ENCODE measurements at places on chromosomes 1 and 21.

- DNase-seq = no peak
Observed at GRCh38 chr21:15774590-15774989, 44.8 kb downstream of the USP25 start.

DNA sequence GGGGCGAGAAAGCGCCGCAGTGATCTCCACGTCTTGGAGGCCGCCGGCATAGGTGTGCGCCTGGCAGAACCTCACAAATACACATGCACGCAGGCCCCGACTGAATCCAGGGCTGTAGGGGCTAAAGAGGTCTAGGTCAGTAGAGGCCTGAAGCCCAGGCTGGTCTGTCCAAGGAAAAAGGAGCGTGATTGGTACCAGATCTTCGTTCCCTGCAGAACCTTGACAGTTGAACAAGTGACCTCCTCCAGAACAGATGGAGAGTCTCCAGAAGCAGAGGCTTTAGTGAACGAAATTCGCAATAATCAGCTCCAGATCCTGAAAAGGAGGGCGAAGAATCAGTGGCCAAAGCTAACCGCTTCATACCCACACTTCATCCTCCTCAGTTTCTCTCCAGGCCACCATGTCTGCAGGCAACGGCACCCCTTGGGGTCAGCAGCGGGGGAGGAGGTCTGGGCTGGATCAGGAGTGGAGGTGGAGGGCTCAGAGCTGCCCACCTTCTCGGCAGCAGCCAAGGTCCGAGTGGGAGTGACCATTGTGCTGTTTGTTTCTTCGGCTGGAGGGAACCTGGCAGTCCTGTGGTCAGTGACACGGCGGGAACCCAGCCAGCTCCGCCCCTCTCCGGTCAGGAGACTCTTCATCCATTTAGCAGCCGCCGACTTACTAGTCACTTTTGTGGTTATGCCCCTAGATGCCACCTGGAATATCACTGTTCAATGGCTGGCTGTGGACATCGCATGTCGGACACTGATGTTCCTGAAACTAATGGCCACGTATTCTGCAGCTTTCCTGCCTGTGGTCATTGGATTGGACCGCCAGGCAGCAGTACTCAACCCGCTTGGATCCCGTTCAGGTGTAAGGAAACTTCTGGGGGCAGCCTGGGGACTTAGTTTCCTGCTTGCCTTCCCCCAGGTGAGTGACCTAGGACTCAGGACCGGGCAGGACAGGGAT lies 749 bp upstream of the PEX11B start:
- DNase-seq = no peak

DNA sequence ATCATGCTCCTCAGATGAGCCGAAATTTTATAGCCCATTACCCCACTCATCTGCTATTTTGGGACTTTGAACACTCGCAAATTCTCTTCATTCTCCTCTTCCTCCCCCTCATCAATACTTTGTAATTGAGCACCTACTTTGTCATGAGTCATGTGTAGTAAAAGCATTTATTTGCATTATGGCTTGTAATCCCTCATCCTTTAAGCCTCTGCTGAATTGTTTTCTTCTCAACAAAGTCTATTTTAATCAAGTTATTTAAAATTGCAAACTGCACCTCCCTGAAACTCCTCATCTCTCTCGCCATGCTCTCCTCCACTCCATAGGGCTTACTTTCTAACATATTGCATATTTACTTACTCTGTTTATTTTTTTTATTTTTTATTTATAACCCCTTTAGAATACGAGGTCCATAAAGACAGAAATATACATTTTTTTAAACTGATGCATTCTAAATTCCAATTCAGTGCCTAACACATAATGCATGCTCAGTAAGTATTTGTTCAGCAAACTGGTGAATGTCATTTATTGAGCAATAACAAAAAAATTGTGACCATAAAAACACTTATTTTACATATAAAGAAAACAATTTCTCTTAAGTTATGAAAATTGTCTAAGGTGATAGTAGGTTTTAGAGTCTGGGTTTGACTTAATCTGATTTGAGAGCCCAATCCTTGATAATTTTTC lies 161.7 kb downstream of the FASLG start:
- DNase-seq = no peak

DNA sequence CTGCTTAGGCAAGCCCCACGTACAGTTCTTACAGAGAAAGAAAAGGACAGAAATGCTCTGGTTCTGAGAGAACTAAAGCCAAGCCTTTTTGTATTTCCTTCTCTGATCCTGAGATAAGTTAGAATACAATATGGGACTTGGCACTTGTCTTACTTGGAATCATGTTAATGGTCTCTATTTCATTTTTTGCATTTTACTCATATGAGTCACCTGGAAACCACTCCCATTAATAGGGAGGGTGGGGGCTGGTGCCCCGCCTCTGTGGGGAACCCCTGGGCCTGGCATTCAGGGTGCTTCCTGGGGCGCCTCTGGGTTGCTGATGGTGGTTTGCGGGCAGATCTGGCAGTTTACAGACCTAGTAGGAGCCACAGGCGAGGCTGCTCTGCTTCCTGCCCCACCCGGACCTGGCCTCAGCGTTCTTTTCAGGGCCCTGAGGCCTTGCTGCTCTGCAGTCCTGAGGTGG lies 26.7 kb downstream of the TSPAN2 start:
- DNase-seq = peak; percentile 83

GRCh38 chr1:12658531-12659453 lies 14.9 kb downstream of the AADACL4 start:
- peak; percentile 49 for DNase-seq

- DNase-seq = no peak
Observed at GRCh38 chr1:41314376-41315145, 46.7 kb upstream of the FOXO6 start.

DNA sequence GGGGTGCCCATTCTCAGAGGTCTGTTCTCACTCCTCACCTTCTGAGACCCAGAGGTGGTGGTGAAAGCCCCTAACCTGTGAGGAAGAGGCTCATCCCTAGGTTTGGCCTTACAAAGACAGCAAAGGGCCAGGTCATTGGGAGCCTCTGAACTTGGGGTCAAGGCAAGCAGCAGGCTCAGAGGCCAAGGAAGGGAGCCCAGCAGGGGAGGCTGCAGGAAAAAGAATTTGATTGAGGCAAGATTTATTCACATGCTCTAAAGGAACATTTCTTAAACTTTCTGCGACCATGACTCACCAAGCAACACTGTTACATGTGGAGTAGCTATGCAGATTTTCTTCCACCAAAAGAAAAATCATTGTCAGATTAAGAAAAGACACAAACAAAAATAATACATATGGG lies 132.5 kb upstream of the SYT6 start:
- no peak for DNase-seq

- DNase-seq = no peak
Observed at GRCh38 chr1:46547481-46548383, 3.7 kb downstream of the KNCN start.

DNA sequence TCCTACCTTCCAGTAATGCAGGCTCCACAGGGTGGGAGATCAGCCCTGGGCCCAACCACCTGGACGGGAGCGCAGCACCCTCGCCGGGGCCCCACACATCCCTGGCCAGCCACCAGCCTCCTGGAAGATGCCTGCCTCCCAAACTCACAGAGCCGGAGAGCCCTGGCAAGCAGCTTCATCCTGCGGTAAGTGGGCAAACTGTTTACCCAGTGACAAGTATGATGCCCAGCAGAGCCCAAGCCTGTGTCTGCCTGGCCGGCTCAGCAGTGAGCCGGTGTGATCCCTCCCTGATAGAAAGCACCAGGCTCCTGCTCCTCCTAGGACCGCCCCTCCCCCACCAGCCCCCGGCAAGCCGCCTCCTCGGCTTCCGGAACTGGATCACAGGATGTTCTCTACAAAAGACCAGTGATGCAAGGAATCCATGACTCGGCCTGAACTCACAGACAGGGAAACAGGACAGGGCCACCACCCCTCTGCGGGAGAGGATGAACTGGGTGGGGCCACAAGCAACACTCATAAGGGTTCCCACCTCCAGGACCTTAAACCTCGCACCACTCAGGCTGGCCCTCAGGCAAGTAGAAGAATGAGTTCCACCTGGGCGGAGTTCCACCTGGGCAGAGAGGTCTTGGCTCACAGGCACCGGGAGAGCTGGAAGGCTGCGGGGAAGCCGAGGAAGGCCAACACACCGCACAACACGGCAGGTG lies 7.9 kb downstream of the ACOT7 start:
- no peak for DNase-seq

GRCh38 chr21:44749759-44750674 lies 38.6 kb upstream of the TSPEAR start:
- no peak for DNase-seq

DNA sequence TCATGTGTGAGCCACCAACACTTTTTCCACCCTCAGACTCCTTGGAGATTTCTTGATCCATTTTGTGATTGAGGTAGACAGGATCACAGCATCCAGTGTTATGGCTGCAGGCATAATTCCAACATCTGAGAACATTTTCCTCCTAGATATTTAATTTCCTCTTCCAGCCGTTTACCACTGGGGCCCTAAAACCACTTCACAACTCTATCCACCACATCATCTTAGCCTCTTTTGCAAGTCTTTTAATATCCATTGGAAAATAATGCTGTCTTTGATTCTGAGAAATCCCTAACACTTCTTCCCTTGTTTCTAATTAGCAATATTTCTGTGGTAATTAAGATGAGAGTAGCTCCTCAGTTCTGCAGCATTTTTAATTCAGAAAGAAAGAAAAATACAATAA lies 190.1 kb downstream of the TNR start:
- no peak for DNase-seq

DNA sequence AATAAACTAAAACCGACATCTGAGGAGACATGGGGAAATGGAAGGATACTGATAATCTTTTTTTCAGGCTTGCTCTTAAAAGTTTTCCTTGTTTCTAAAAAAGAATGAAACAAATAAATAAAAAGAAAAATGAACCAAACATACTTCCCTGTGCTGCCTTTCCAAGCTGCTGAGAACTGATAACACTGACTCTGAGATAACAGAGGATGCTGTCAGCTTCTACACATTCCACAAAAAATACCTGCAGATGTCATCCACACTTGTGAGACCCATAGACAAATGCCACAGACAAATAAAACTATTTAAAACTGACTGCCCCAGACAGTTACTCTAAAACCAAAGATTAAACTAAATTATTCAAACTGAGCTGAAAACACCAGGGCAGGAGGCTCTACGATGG lies 12.0 kb upstream of the OR6K3 start:
- no peak for DNase-seq

DNA sequence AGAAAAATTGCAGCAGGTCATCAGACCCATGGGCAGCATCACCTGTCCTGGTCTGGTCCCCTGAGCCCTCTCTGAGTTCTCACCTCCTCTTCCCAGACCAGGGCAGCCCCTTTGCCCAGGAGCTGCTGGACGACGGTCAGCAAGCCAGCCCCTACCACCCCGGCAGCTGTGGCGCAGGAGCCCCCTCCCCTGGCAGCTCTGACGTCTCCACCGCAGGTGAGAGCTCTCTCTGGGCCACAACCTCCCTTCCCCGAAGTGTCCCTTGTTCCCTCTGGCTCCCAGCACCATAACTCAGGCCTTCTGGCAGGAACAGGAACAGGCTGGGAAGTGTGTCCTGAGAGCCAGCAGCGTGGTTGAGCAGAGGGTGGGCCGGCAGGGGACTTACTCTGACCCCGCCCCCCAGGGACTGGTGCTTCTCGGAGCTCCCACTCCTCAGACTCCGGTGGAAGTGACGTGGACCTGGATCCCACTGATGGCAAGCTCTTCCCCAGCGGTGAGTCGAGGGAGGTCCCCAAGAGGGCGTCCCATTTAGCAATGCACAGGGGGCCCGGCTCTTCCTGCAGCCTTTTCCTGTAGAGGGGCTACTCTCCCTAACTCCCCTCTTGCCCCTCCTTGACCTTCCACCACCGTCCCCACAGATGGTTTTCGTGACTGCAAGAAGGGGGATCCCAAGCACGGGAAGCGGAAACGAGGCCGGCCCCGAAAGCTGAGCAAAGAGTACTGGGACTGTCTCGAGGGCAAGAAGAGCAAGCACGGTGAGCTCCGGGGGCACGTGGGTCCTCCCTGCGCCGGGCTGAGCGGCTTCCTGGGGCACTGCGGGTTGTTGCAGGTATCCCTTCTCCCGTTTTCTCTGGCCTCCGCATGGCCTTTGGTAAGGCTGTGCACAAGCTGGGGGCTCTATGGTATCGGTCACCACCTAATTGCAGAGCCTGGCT lies 2.4 kb downstream of the ELF3 start:
- no peak for DNase-seq

DNA sequence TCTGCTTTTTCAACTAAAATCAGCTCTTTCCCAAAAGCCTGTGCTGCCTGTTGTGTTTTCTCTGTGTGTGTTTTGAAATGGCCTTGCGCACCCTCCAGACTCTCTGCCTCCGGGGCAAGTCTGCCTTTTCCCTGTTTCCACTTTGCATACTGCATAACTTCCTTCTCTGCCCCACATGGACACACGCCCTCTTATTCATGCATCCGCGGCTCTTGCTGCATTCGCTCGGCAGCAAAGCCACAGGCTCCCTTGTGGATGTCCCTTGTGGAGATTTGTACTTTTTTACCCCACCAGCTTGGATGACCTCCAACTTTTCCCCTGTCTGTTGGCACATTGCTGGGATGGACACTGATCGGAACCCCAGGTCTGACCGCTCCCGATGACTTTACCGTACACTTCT lies 147.6 kb downstream of the ADSS2 start:
- DNase-seq = no peak

DNA sequence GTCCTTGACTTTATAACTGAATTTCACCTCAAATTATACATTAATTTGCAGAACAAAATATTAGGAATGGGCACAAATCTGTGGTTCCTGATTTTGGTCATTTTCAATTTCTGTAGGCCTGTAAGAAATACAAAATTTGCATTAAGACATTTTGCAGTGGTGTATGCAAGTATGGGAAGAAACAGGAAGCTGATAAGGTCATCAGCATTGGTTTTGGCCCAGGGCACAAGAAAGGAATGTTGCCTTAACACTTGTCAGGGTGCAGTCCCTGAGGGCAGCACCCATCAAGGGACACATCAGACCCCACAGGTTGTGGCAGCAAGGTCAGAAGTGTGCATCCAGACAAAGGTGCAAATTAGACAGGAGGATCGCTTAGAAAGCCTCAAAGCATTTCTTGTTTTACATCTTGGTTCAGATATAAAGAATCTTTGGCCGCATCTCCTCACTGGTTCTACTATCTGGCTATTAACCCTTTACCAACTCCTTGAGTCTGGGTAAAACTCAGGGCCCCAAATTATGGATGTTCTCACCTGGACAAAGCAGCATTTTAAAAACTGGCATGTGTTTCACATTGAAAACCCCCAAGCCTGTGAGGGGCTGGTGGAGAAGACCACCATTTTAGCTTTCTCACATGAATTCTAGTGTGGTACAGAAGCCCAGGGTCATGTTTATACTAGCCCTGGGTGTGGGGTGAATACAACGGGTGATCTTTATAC lies 182.4 kb downstream of the CDC7 start:
- DNase-seq = no peak

DNA sequence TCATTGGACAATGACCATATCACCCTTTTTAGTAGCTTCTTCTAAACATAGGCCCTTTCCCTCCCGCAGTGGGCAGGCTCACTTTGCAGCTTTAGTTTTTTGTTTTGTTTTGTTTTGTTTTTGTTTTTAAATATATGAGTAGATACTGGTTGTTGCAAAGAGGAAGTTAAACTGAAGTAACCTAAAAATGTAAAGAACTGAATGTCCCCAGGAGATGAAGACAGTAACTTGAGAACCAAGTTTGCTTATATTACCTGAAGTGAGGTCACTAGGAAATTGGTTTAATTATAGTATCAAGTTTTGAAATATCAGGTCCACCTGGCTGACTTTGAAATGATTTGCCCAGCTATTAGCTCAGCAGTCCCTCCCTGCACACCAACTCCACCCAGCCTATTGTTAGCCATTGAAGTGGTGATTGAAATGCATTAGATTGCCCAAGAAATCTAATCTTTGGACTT lies 18.2 kb downstream of the SMAP2 start:
- DNase-seq = no peak
